CD8-positive, alpha-beta T cell (primary cell): ENCODE measurements at places on chromosomes 1 and 21.

GRCh38 chr1:70945251-70945650 is 102.4 kb downstream of the PTGER3 start:
- no peak for DNase-seq

GRCh38 chr1:218355278-218355677 is 10.1 kb downstream of the TGFB2 start:
- DNase-seq, result no peak

DNA sequence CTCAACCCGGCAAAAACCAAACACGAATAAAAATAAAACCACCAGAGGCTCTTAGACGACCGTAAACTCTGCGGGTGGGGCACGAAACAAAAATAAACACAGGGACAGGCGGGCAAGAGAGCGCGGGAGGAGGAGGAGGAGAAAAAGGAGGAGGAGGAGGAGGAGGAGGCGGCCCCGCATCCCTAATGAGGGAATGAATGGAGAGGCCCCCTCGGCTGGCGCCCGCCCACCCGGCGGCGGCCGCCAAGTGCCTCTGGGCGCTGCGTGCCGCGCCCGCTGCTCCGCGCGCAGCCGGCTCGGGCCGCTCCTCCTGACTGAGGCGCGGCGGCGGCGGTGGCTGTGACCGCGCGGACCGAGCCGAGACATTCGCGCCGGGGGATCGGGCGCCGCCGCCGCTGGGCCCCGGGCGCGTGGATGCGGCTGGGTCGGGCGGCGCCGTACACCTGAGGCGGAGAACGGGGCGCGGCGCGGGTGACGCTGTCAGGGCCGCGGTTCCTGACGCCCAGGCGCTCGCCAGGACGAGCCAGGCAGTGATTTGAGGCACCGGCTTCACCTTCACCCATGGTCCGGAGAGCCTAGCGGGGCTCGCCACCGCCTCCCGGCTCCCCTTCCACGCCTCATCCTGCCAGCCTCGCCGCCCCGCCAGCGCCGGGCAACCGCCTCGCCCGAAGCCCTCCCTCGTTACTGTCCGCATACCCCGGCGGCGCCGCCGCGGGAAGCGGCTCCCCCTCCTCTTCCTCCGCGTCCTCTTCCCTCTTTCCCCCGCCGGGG is at the start of gene MARK1:
TSS of gene MARK1 (plus strand) at position 229 of the 771 bp plus-strand sequence. CDS start 687 bp downstream, outside the sequence.
- no peak for DNase-seq

- no peak for DNase-seq
These were observed 56.0 kb upstream of the GPR52 start for GRCh38 chr1:174391716-174392115.

DNA sequence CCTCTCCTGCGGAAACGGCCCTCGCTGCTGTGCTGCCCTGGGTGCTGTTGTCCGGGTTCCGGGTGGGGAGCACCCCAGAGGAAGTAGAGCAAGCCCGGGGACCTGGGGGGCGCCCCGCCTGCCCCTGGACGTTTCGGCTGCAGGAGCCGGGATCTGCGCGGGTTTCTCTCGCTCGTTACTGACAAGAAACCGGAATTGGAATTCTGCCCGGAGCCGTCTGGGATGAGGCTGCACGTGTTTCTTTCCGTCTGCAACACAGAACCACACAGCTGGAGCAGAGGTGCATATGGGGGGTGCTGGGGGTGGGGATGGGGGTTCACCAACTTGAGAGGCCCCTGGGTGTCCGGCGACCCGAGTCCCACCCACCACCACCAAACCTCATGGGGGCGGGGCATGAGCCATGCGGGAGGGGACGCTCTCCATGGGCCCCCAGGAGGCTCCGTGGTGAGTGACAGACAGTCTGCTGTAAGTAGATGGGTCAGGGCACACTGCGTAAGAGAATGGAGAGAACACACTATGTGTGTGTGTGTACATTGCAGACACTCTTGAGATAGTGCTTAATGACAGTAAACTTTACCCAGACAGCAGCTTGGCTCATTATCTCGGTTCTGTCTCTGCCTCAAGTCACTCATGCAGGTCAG is 261.4 kb upstream of the C1orf174 start:
- DNase-seq, result no peak

- DNase-seq, result no peak
These were observed 22.1 kb upstream of the DISP1 start for GRCh38 chr1:222792744-222793143.

DNA sequence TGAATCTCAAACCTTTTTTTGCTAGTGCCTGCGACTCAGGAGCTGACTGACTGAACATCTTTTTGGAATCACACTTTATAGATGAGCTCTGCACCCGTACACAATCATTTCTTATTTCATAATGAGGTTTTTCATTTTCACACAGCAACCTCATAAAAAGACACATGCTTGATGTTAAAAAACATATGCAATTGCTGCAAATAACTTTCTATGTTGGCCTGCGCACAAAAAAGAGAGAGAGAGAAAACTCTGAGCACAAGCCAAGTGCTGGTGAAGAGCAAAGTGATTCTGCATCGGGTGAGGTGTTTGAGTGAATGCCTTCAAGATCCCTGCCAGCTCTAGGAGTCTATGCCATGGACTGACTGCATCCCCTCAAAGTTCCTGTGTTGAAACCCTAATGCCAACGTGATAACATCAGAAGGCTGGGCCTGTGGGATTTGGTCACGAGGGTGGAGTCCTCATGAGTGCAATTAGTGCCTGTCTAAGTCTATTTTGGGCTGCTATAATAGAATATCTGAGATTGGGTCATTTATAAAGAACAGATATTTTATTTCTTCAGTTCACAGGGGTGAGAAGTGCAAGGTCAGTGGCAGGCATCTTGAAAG is 36.6 kb downstream of the C1orf87 start:
- DNase-seq, result no peak

DNA sequence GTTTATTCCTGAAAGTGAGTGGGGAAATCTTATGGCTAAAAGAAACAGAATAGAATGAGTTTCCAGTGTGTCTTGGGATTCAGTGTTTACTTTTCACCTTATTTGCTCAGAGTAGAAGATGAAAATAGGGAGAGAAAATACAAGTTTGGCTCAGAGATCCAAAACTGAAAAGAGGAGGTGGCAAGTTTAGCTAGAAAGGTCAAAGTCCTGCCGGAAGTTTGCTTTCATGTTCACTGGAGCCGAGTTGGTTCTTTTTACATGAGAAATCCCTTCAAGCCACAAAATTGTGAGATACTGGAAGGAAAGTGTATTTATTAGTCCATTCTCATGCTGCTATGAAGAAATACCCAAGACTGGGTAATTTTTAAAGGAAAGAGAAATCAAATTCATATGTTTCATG is 604.6 kb downstream of the MRPL39 start:
- no peak for DNase-seq

- no peak for DNase-seq
These were observed 169.7 kb upstream of the UBE2U start for GRCh38 chr1:64033667-64034220.

DNA sequence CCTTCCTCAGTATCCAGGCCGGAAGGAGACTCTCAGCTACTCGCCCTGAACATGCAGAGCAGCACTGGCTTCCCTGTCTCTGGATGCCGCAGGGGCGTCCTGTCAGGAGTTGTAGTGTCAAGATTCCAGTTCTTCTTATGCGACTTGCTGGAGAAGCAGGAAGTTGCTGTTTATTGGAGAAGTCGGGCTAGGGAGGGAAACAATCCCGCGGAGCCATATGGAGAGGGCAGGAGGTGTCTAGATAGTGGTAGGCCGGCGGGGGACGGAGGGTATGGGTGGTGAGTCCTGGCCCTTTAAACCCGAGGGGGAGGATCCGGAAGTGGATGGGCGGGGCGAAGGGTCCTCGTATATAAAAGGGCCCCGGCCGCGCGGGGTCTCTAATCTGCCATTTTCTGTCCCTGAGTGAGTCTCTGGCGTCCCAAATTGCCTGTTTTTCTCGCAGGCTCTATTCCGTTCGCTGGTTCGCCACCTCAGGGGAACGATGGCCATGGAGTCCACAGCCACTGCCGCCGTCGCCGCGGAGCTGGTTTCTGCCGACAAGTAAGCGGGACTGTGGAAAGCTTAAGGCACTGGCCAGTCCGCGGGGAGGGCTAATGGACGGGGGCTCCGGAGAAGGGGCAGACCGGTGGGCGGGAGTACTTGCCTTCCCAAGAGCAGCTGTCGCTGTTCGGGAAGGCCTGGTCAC is at the start of gene NASP:
TSS of gene NASP (plus strand) at position 376 of the 685 bp plus-strand sequence. CDS start at position 482, 106 bp downstream.
- DNase-seq, result peak; percentile 90

DNA sequence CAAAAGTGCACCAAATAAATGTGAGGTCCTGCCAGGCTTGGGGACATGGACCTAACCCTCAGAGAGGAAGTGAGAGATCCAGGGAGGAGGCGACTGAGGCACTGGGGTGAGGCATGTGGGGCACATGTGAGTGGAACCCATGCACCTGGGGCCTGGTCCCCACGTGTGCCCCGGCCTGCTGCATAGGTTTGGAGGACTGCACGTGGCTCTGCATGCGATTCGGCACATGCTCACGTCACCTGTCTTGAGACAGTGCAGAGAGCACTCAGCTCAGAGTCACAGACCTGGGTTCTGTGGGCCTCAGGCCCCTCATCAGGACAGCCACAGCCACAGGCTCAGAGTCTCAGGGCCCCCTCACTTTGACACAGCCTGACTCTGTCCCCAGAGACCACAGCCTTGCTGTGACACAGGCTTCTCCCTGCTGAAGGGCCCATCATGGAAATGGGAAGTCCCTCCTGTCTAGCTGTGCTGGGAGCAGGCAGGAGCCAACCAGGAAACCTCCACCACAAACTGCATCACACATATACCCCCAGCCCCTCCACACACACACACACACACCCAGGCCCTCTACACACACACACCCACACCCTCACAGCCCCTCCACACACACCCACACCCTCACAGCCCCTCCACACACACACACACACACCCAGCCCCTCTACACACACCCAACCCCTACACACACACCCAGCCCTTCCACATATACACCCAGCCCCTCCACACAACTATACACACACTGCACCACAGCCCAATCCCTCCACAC is 48.2 kb downstream of the SLC9A1 start:
- no peak for DNase-seq

GRCh38 chr1:29365906-29366670 is 129.8 kb downstream of the PTPRU start:
- no peak for DNase-seq

- DNase-seq, result no peak
These were observed 479 bp upstream of the SNX7 start for GRCh38 chr1:98660940-98661543.

GRCh38 chr1:30955448-30956015 is 47.0 kb upstream of the SDC3 start:
- no peak for DNase-seq

- DNase-seq, result no peak
These were observed 5.0 kb upstream of the BCAR3 start for GRCh38 chr1:93686504-93687250.

DNA sequence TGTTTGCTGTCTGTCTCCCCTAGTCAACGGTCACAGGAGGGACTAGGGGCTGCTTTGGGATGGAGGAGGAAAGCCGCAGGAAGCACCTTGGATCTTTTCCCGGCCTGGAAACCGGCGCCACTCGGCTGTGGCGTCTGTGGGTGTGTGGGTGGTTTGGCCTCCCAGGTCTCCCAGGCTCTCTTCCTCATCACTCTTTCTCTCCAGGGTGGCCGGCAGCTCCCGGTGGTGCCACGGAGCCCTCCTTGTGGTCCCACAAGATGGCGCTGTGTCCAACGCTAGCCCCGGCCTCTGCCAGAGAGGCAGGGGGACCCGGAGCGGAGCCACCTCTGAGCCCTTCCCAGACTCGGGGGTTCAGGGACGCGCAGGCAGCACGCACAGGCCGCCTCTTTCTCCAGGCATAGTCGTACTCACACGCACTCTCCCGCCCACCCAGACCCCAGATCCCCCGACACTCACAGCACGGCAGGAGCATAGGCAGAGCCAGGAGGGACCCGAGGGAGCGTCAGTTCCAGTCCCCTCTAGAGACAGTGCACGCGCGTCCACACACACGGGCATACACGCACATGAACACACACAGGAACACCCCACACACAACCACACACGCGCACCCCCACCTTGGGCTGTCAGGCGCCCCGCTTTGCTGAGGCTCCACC is 31.2 kb downstream of the CDCP2 start:
- DNase-seq, result peak; percentile 77

DNA sequence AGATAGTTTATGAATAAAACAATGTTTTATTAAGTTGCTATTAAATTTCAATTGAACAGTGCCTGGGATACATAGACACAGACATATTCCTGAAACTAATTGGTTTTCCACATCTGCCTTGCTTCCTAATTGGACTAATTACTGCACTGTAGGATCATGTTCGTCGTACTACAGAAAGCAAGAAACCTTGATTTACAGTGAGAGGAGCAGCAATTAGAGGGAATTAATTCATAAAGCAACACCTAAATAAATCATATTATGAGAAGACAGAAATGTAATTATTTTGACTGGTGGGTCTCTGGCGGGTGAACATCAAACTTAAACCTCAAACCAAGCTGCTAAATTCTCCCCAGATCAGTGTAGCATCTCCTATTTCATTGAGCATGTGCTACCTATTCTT is 124.6 kb upstream of the CAMK1G start:
- no peak for DNase-seq

DNA sequence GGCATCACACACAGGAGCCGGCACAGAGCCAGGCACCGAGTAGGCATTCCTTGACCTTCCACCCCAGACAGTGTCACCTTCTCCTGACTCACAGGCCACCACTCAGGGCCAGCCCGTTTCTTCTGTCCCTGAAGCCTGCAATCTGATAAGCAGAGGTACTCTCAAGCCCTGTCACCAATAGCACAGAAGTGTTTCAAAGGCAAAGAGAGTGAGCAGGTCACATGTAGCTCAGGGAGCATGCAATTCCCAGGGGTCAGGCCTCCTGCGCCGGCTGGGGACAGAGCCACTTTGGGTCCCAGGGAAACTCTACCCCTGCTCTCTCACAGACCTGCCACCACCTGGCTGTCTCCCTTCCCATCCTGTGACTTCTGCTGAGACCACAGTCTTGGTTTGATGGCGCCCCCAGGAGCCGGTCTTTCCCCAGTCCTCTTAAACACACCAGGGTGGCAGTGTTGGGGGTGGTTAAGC is 13.2 kb downstream of the CAPN9 start:
- no peak for DNase-seq

DNA sequence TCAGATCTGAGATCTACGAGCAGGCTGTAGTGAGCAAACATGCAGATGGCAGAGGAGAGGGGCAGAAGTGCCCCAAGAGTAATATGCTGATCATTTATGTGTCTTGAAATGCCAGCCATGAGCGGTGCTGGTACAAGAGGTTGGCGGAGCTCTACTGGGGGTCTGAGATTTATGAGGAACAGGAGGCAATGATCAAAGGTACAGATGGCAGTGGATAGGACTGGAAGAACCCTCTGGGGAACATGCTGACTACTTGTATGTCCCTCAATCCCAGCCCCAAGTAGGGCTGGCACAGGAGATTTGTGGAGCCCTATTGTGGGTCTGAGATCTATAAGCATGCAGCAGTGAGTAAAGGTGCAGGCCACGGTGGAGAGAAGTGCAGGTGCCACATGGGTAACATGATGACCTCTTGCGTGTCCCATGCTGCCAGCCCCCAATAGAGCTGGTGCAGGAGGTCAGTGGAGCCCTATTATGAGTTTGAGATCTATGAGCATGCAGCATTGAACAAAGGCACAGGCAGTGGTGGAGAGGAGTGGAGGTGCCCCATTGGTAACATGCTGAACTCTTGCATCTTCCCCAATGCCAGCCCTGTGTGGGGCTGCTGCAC is 97.2 kb upstream of the ZNF678 start:
- no peak for DNase-seq

DNA sequence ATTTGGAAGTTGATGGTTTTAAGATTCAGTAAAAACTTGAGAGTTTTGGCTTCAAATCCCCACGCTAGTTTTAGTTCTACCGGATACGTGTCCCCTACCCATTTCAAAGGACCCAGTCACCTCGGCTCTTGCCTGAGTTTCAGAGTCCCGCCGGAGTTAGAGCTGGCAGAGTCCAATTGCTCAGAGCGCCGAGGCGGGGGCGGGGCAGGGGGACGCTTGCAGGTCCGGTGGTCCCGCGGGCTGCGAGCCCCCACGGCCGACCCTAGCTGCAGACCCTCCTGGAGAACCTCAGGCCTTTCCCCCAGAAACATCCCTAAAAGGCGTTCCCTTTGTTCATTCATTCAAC is 765 bp upstream of the VPS45 start:
- DNase-seq, result peak; percentile 7
